Activated T-helper 1 cell treated with anti-CD3 and anti-CD28 coated beads, Interleukin-12 subunit alpha, Interleukin-12 subunit beta, Interleukin-2, Interleukin-4 antibody, amounts not matched to agents 30 ng/mL and 10 ng/mL and 1 ng/mL, durations not matched to agents 14 hours and 24 hours and 36 hours (primary cell): ENCODE measurements at places on chromosomes 4 and X. TPM values are rescaled to one million over a fixed set of nuclear protein-coding genes. Genes with fewer than 3 reads are reported as not detected.

Gene FREM3
- total RNA-seq, result not detected in 2 replicates

- no peak for DNase-seq
Observed at GRCh38 chr4:141643557-141643956, 7.2 kb downstream of the IL15 start.

- no peak for DNase-seq
Observed at GRCh38 chr4:6730603-6731317, 14.8 kb downstream of the BLOC1S4 start.

DNA sequence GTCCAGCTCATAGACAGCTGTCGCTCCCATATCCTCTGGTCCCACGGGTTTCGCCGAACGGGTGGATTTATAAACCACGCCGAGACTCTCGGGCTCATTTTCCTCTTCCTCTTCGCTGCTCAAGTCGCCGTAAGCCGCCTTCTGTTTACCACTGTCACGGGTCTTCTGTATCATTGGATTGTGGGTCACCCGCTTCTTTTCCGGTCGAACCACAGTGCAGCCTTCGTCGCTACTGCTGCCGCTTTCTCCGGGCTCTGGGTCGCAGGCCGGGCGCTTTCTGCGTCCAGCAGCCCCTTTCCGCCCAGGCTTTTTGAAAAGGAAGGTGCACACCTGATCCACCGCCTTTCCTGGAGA is 311 bp downstream of the RNF113A start:
- DNase-seq, result no peak

DNA sequence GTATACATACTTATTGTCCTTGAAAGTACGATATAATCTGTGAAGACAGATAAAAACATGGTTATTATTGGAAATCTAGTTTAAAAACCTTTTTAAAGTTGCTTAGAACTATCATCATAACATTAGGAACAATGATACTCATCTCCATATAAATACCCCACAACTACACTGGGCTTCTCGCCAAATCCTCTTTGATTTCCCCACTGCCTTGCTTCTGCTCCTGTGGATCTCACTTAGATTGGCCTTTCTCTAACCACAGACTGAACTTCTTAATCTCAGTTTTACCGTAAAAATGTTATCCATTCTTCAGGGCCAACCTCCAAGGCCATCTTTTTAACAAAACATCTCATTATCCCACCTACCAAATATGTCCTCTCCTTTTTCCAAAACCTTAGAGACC is 77.6 kb downstream of the PRKG2 start:
- DNase-seq, result no peak
